ENCODE measurements at places on chromosomes 16 and 17.

- no peaks in the 10 kb centered on the region for H3K4me1 ChIP-seq
- no peaks in the 10 kb centered on the region for H3K27me3 ChIP-seq
- DNase-seq: no peak
These were observed 30.5 kb downstream of the PLCG2 start for GRCh38 chr16:81809567-81809966.

GRCh38 chr16:73549984-73550631 is 502.2 kb upstream of the ZFHX3 start:
- H3K4me1 ChIP-seq: no peaks in the 10 kb centered on the region
- H3K27ac ChIP-seq: no peak overlapping the region
- H3K27me3 ChIP-seq: no peaks in the 10 kb centered on the region
- H3K4me3 ChIP-seq: no peak overlapping the region
- DNase-seq: no peak

DNA sequence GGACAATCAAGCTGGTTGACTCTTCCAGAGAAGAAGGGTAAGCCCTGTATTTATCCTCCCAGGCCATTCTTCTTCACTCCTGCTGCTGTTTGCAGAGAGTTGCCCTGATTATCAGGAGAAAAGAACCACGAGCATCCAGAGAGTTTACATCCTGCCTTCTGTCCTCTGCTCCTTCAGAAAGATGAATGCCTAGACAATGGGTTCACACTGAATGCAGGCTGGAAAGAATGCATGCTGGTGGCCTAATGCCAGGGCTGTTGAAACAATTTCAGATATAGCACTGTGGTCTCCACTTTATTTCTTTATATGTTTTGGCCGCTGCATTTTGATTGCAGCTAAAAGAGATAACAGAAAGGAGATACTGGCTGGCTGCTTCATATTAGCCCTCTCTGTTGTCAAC is 21.2 kb upstream of the HAS3 start:
- DNase-seq: no peak
- no peaks in the 10 kb centered on the region for H3K36me3 ChIP-seq
- H3K27ac ChIP-seq: no peak overlapping the region
- no peak overlapping the region for H3K4me3 ChIP-seq
- H3K27me3 ChIP-seq: no peaks in the 10 kb centered on the region
- H3K4me1 ChIP-seq: no peaks in the 10 kb centered on the region

- H3K4me3 ChIP-seq: no peak overlapping the region
- no peaks in the 10 kb centered on the region for H3K27me3 ChIP-seq
- H3K27ac ChIP-seq: no peak overlapping the region
- H3K4me1 ChIP-seq: peaks cover 4% of the 10 kb centered on the region
- DNase-seq: no peak
These were observed 18.5 kb upstream of the HEXD start for GRCh38 chr17:82399601-82400101.

GRCh38 chr17:51526507-51526906 is 266.2 kb downstream of the UTP18 start:
- H3K27me3 ChIP-seq: no peaks in the 10 kb centered on the region
- no peak overlapping the region for H3K27ac ChIP-seq
- H3K4me1 ChIP-seq: no peaks in the 10 kb centered on the region
- no peak for DNase-seq

GRCh38 chr17:83012868-83013778 is 66.3 kb upstream of the METRNL start:
- H3K27ac ChIP-seq: no peak overlapping the region
- no peaks in the 10 kb centered on the region for H3K4me1 ChIP-seq
- H3K4me3 ChIP-seq: no peak overlapping the region
- no peaks in the 10 kb centered on the region for H3K36me3 ChIP-seq

- H3K27ac ChIP-seq: no peak overlapping the region
- H3K36me3 ChIP-seq: no peaks in the 10 kb centered on the region
- no peak for DNase-seq
- no peak overlapping the region for H3K4me3 ChIP-seq
- H3K4me1 ChIP-seq: no peaks in the 10 kb centered on the region
These were observed 676.3 kb upstream of the CDH8 start for GRCh38 chr16:62712566-62712965.

GRCh38 chr17:70905796-70906195 is 736.5 kb downstream of the KCNJ2 start:
- H3K27me3 ChIP-seq: no peaks in the 10 kb centered on the region
- H3K4me1 ChIP-seq: no peaks in the 10 kb centered on the region
- no peak for DNase-seq
- H3K27ac ChIP-seq: no peak overlapping the region
- H3K4me3 ChIP-seq: no peak overlapping the region

GRCh38 chr17:75411328-75412067 is 6.0 kb upstream of the GRB2 start:
- H3K36me3 ChIP-seq: no peaks in the 10 kb centered on the region
- no peak overlapping the region for H3K27ac ChIP-seq
- H3K27me3 ChIP-seq: no peaks in the 10 kb centered on the region
- no peak for DNase-seq

DNA sequence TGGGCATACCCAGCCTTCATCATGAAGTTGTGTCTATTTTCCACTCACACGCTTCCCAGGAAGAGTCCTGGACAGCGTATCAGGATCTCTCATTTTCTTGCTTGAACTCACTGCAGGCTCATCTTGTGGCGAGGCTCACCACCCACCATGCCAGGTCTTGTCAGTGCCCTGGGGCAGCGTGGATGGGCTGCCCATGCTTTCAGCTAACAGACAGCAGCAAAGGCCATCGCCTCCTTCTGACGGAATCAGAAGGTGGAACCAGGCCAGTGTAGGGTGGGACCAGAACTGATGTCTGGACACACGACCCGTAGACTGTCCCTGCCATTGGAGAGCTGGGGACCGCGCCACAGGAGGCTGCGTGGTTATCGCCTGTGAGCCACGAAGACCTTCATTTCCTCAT is 169.4 kb downstream of the FOXL1 start:
- DNase-seq: no peak
- H3K4me3 ChIP-seq: no peak overlapping the region
- no peaks in the 10 kb centered on the region for H3K36me3 ChIP-seq
- H3K4me1 ChIP-seq: no peaks in the 10 kb centered on the region

GRCh38 chr17:41967141-41967920 is 736 bp downstream of the CNP start:
- peaks cover 13% of the 10 kb centered on the region for H3K36me3 ChIP-seq
- H3K27me3 ChIP-seq: no peaks in the 10 kb centered on the region
- peak overlapping the region; percentile 85 for H3K4me3 ChIP-seq

DNA sequence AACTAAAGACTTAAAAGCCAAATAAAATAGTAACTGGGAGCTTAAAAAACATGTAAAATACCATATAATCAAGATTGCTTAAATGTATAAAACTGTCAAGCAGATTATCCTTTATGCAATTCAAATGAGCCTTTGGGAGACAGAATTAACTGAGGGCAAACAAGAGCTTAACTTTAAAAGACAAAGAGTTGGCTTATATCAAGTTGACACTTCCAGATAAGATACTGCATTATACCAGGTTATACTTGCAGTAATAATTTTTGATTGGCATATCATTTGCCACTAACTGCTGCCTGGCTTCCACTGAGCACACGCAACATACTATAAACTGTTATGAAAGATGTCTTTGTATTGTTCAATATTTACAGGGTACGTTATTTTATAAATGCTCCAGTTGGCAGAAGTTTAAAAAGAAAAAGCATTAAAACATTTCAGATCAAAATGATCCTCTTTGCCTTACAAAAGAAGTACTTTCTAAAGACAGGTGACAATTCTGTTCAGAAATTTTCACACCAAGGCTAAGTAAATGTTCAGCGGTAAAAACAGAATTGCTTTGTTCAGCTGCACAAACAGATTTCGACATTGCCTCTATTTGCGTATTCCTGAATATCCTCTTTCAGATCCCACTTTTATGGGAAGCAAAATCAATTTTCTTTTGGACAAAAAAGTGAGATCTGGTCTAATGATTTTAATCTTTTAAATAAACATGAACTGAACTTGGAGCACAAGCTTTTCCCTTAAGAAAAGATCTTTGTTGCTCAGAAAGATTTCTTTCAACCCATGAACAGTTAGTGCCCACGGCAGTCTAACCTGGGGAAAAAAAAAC is 50.7 kb downstream of the TOX3 start:
- no peak overlapping the region for H3K4me3 ChIP-seq
- H3K36me3 ChIP-seq: no peaks in the 10 kb centered on the region
- no peaks in the 10 kb centered on the region for H3K4me1 ChIP-seq
- no peak for DNase-seq
- H3K27me3 ChIP-seq: no peaks in the 10 kb centered on the region
- no peak overlapping the region for H3K27ac ChIP-seq

GRCh38 chr16:82067042-82067803 is 32.2 kb downstream of the HSD17B2 start:
- no peaks in the 10 kb centered on the region for H3K27me3 ChIP-seq
- H3K4me1 ChIP-seq: no peaks in the 10 kb centered on the region
- no peak overlapping the region for H3K27ac ChIP-seq
- H3K4me3 ChIP-seq: no peak overlapping the region
- H3K36me3 ChIP-seq: no peaks in the 10 kb centered on the region

DNA sequence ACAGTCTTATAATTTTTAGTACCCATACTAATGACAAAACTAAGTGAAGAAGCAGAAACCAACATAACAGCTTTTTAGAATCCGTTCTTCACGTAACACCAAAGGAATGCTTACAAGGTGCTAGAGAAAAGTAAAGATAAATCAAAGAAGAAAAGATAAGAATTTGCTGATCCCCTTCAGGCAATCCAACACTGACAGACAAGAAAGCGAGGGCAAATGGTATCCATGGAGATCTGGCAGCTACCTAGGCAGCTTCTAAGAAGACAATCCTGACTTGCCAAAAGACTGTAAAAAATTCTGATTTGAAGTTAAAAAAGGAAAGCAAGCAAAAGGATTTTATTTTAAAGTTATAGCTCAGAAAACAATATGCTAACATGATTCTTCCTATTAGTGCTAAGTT is 14.6 kb downstream of the BBS2 start:
- peaks cover 82% of the 10 kb centered on the region for H3K36me3 ChIP-seq
- no peaks in the 10 kb centered on the region for H3K27me3 ChIP-seq
- no peak for DNase-seq
- H3K4me1 ChIP-seq: no peaks in the 10 kb centered on the region
- no peak overlapping the region for H3K27ac ChIP-seq

DNA sequence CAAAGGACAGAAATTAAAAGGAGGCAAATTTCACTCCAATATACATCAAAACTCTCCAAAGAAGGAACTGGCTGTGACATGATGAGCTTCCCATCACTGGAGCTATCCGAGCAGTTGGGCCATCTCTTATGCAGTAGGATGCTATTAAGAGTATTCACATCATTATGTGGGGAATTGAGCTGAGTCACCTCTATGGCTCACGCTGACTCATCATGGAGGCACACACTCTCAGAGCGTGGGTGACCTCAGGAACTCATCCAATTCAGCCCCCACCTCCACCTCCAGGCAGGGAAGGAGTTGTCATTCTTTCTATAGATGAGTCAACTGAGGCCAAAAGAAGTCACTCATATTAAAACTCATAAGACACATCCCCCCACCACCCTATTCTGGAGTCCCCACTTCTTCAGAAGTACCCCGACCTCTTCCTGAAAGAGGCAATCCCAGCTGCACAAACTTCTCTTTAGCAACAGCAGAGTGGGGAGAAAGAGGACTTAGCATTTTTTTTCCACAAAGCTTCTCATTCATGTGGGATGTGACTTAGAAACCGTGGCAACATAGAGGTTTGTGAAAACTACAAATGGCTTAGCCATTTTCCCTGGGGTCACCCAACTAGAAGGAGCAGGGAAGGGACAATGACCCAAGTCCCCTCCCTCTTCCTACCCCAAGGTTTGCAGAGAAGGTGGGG is 32.5 kb downstream of the ABCC12 start:
- no peak for DNase-seq
- no peaks in the 10 kb centered on the region for H3K27me3 ChIP-seq
- no peak overlapping the region for H3K4me3 ChIP-seq
- H3K4me1 ChIP-seq: no peaks in the 10 kb centered on the region

DNA sequence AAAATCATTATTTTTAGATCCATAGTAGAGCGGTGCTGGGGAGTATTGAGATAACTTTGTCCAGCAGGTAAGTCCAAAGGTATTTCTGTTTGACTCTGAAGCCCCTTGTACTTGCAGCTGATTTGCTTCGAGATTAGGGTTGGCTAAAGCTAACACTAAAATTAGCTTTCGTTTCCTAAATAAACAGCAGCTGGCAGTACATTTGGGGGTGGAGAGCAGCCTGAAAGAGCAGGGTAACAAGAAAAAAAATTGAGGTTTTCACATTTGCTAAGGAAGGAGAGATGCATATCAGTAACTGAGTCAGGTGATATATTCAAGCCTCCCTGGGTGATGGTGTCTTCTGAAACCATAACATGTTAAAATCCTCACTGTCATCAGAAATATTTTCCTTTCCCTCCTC is 37.4 kb upstream of the TMC5 start:
- no peak for DNase-seq
- H3K36me3 ChIP-seq: no peaks in the 10 kb centered on the region
- no peak overlapping the region for H3K27ac ChIP-seq

DNA sequence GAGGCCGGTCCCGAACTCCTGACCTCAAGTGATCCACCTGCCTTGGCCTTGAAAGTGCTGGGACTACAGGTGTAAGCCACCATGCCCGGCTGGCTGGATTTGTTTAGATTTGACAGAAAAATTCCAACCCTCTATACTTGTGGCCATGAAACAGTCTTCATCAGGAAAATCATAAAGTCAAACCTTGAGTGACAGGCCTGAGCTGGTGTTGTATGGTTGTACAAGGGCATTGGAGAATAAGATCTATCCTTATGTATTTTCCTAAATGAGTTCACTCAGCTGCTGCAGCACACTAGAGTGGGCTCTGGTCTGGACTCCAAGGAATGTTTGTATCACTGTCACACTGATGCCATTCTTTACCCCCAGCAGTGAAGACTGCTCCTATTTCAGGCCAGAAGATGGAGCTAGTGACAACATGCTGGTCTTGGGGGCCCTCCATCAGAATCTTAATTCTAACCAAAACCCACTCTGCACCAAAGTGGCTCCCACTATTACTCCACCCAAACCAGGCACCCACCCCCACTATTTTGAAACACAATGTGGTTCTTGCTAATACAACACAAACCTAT is 27.4 kb downstream of the SNX11 start:
- H3K27me3 ChIP-seq: no peaks in the 10 kb centered on the region
- H3K27ac ChIP-seq: no peak overlapping the region
- no peak for DNase-seq
- H3K4me3 ChIP-seq: no peak overlapping the region
- no peaks in the 10 kb centered on the region for H3K4me1 ChIP-seq

- peak overlapping the region; percentile 58 for H3K27ac ChIP-seq
- H3K4me3 ChIP-seq: peak overlapping the region; percentile 60
- no peak for DNase-seq
- H3K27me3 ChIP-seq: no peaks in the 10 kb centered on the region
- H3K36me3 ChIP-seq: no peaks in the 10 kb centered on the region
These were observed 716 bp upstream of the HIC1 start for GRCh38 chr17:2054262-2054511.
